ENCODE measurements at places on chromosomes 1 and 21.

GRCh38 chr1:11693024-11693590 lies 1.6 kb downstream of the DRAXIN start:
- no peak for DNase-seq

GRCh38 chr1:2856066-2856390 lies 54.5 kb upstream of the TTC34 start:
- DNase-seq: no peak

- DNase-seq: no peak
These were observed 93.1 kb upstream of the ETS2 start for GRCh38 chr21:38712664-38713063.

GRCh38 chr1:231779081-231779480 lies 152.5 kb downstream of the DISC1 start:
- DNase-seq: no peak

DNA sequence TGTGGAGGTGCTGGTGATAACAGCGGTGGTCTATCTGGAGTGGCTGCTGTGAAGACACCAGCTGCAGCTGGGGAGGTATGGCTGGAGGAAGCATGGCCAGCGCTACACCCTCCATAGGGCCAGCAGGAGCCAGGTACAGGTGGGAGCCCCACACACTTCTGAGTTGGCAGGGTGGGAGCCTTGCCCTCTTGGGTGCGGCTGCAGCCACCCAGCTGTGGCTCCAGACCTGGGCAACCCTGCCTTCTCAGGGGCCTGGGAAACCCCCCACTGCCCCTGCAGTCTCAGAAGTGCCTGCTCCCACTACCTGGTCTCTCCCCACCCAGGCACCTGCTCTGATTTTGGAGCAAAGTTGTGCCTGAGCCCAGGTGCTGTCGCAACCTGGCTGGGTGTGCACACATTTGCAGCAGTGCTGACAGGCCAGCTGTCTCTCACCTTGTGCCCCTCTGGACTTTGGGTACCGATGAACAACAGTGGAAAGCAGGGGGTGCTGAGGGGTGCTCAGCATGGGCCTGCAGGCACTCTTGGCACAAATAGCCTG lies 76.2 kb downstream of the DPYD start:
- no peak for DNase-seq

DNA sequence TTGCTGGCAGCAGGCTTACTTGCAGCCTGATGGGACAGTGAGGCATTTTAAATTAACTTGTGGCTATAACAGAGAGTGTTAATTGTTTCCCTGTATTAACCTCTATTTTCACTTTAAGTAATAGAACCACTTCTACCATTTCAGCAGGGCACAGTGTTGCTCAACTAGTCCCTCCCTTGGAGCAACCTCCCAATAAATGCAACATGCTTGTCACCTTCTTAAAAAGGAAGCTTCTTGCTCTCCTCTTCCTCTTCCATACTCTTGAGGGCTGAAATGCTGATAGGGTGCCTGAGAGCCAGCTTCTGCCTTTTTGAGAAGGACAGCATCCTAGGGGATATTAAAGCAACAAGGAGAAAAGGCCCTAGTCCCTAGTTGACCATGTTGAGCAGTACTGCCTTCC lies 52.1 kb downstream of the C4BPA start:
- no peak for DNase-seq

- DNase-seq: no peak
These were observed 45.3 kb upstream of the B3GALNT2 start for GRCh38 chr1:235549351-235550139.

DNA sequence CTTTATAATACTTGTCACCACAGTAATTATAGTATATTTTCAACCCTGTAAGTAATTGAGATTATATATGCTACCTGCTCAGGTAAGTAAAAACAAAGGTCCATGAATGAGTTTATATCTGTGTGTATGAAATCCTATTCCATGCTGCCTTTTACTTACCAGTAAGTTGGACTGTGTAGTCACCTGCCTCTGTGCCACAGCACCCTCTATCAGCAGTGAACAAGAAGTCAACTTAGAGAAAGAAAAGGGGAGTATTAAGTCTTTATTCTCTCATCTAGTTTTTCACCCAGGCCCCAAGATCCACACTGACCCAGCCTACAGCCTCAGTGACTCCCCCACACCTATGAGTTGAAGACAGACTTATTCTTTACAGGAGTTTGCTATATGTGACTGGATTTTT lies 36.9 kb upstream of the IFI16 start:
- DNase-seq: no peak

DNA sequence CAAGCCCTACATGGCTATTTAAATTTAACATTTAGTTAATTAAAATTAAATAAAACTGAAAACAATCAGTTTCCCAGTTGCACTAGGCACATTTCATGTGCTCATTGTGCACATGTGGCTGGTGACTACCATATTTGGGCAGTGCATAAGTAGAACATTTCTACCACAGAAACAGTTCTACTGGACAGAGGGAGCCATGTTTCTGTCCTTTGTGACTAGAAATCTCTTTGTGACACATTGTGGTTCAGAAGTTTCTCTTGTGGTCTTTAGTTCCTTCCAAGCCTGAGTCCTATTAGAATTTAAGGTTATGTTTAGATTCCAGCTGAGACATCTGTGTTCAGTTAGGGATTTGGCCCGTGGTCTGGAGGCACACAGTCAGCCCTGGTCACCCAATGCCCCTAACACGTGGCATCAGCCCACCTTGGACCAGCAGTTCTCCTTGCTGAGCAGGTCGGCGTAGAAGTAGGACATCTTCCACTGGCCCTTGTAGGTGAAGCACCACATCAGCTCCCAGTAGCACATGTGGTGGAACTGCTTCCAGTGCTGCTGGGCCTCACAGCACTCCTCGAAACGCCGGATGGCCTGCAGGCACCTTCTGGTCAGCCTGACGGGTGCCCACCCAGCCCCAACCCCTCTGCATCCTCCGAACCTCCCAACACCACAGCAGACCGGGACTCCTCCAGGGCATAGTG lies 29.1 kb downstream of the TTC39A start:
- DNase-seq: no peak

- no peak for DNase-seq
These were observed 407.6 kb upstream of the DEPDC1 start for GRCh38 chr1:68904477-68904876.

GRCh38 chr1:30319765-30320580 lies 403.4 kb downstream of the MATN1 start:
- DNase-seq: no peak

- DNase-seq: no peak
These were observed 180.2 kb downstream of the NR5A2 start for GRCh38 chr1:200207711-200208126.

Measured in NCI-H1092 (cell line).